ENCODE measurements at places on chromosomes 16 and 17.

GRCh38 chr17:39195568-39196160 is 1.8 kb downstream of the CACNB1 start:
- no peak for DNase-seq

GRCh38 chr17:6443692-6444570 is at the start of gene PIMREG:
PIMREG (plus strand) TSS chr17:6444455; CDS start chr17:6445111, 656 bp downstream.
- DNase-seq: peak; percentile 100

DNA sequence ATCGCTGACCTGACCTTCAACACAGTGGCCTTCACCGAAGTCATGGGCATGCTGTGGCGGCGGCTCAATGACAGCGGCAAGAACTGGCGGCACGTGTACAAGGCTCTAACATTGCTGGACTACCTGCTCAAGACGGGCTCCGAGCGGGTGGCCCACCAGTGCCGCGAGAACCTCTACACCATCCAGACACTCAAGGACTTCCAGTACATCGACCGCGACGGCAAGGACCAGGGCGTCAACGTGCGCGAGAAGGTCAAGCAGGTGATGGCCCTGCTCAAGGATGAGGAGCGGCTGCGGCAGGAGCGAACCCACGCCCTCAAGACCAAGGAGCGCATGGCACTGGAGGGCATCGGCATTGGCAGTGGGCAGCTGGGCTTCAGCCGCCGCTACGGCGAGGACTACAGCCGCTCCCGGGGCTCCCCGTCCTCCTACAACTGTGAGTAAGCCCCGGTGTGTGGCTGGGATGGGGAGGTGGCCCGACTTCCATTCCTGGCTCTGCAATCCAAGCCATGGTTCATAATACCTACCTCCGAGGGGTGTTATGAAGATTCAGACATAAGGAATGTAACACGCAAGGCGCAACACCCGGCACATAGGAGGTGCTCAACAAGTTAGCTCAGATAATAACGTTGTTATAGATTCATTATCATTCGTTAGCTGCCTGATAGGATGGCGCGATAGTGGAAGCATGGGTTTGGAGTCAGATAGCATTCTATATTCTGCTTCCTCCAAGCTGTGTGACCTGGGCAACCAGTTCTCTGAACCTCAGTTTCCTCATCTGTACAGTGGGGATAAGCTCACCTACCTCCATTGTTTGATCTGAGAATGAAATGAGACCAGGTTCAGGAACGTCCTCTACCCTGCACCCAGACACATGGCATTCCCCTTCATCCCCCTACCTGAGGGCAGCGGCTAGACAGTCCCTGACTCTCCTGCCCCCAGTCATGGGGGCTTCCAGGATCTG is 4.4 kb downstream of the EPN3 start:
- DNase-seq: no peak

- DNase-seq: peak; percentile 76
Measured at GRCh38 chr17:47265983-47266541, 12.4 kb downstream of the ITGB3 start.

- no peak for DNase-seq
Measured at GRCh38 chr17:2967515-2967914, 95.9 kb downstream of the OR1D5 start.

- DNase-seq: no peak
Measured at GRCh38 chr16:61413021-61413420, 623.2 kb downstream of the CDH8 start.

DNA sequence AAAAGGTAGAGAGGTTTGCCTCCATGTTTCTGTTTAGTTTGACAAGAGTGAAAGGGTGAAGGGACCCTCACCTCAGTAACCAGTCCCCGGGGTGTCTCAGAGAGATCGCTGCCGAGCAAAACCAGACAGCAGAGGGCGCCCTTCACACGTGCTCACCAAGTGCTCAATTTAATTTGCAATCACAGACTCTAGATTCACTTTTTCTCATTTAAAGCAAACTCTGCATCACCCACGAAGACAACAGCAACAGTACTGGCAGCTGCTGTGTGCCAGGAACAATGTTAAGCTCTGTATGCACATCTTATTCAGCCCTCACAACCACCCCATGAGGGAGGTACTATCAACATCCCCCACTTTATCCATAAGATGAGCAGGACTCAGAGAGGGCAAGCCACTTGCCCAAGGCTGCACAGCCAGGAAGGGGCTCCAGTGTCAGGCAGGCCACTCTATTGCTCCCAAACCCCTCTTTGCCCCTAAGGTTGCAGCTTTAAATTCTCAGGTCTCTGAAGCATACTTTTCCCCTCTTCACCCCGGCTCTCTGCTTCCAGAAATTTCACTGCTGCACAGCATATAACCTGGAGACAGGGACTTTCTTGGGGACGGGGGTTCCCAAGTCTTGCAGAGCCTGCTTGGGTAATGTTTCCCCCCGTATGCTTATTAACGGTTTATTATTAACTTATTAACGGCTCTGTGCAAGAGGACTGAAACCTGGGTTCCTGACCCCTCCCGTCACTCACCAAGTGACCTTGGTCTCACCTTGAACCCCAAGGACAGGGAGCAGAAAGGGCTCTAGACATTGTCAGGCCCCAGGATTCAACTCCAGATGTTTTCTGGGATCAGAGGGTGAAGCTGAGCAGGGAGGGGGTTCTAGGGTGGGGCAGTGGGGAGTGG is 70.9 kb downstream of the CNGB1 start:
- peak; percentile 85 for DNase-seq

- DNase-seq: no peak
Measured at GRCh38 chr16:89200850-89201411, 594 bp upstream of the SLC22A31 start.

- DNase-seq: no peak
Measured at GRCh38 chr16:567373-568256, 810 bp downstream of the NHLRC4 start.

DNA sequence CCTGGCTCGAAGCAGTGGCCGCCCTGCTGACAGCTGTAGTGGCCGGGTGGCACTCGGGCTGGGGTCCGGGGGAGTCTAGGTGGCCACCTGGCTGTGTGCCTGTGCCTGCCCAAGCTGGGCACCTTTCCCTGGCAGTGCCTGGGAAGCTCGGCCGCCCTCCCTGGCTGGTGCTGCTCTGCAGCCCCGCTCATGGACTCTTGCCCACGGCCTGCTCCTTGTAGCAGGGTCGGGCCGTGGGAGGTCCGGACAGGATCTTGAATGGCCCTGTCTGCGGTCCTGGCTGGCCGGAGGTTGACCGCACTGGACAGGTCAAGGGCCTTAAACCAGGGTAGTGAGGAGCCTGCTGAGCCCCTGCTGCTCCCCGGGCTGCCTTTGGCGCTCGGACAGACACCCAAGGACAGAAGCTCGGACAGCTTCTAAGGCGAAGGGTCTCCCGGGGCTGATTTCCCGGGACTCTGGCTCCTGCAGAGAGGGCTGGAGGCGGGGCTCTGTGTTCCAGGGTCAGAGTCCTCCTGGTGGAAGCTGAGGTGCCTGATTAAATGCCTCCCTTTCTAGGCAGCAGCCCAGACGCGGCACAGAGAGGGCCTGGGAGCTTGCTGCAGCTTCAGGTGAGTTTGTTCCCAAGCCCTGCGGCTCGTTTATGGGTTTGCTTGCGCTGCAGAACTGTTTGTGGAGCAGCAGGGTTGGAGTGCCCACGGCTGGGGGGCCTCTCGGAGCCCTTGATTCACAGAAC is 6.0 kb downstream of the CAPN15 start:
- DNase-seq: no peak
